Breast epithelium (tissue), 4 donors: ENCODE measurements at places on chromosomes 6 and 20. TPM values are rescaled to one million over a fixed set of nuclear protein-coding genes. Genes with fewer than 3 reads are reported as not detected.

- H3K27me3 ChIP-seq = no peaks in the 10 kb centered on the region
- no peak for DNase-seq
- no peak overlapping the region for H3K4me3 ChIP-seq
- no peak overlapping the region for H3K27ac ChIP-seq
Measured at GRCh38 chr6:14408446-14408845, 290.9 kb downstream of the CD83 start.

DNA sequence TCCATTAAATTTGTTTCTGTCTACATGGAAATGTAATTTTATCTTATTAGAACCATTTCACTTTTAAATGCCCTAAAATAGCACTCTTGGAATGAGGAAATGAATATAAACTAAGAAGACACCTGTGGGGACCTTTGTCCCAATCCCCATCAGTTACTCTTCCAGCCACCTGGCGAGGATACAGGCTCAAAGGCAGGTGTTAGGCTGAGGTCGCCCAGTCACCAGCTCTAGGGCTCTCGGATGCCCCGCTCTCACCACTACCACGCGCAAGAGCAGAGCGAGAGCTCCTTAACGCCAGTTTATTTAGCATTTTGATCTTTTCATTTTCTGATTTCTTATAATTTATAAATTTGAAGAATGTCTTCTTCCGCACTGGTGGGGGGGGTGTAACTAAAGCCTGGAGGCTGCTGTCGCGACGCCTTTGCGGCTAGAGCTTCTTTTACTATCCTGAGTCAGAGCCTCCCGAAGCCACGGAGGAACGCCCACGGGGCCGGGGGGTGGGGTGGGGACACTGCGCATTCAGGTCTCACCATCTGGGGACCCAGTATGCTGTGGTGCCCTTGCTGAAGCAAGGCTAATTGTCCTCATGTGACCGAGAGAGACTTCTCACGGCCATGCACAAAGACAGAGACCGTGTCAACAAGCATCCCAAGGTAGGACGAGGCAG is 38.7 kb upstream of the AFDN start:
- no peaks in the 10 kb centered on the region for H3K27me3 ChIP-seq
- no peak overlapping the region for H3K4me3 ChIP-seq
- no peaks in the 10 kb centered on the region for H3K4me1 ChIP-seq
- peak; percentile 11 for DNase-seq
- no peak overlapping the region for H3K27ac ChIP-seq

GRCh38 chr20:47389867-47390347 is 33.4 kb upstream of the ZMYND8 start:
- no peak overlapping the region for H3K4me3 ChIP-seq
- H3K4me1 ChIP-seq = no peaks in the 10 kb centered on the region
- no peak for DNase-seq
- no peaks in the 10 kb centered on the region for H3K27me3 ChIP-seq

DNA sequence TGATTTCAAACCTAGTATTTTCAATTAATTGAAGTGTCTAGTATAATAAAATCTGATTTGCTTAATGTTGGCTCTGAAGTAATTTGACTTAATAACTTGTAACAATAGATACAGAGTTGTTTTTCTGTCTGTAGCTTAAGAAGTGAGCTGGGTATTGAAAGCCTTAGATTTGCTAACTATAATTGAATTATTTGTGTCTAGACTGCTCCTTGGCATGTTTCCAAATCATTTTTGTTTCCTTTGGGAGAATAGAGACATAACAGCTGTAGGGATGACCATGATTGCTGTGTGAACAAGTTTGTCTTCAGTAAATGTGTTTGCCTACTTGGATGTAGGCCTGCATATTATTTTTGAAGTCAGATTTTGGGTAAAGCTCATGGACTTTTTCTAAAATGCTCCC is 115.4 kb downstream of the SCAF8 start:
- no peak overlapping the region for H3K4me3 ChIP-seq
- H3K27me3 ChIP-seq = no peaks in the 10 kb centered on the region
- no peaks in the 10 kb centered on the region for H3K4me1 ChIP-seq

DNA sequence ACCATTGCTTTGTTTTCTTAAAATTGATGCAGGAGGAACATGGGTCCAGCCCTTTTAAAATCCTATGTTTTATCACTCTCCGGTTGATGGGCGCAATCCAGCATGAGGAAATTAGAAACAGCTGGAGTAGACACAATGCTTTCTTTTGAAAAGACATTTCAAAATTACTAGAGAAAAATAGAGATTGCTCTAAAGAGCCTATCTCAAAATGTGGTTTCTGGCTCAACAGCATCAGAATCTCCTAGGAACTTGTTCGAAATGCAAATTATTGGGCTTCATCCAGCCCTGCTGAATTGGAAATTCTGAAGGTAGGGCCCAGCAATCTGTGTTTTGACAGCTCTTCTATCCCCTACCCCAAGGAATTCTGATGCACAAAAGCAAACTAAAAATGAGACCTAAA is 190.8 kb upstream of the BMP2 start:
- H3K4me1 ChIP-seq = no peaks in the 10 kb centered on the region
- no peak for DNase-seq
- H3K27me3 ChIP-seq = no peaks in the 10 kb centered on the region
- no peaks in the 10 kb centered on the region for H3K36me3 ChIP-seq
- H3K27ac ChIP-seq = no peak overlapping the region

- H3K27me3 ChIP-seq = no peaks in the 10 kb centered on the region
- no peak overlapping the region for H3K4me3 ChIP-seq
- no peaks in the 10 kb centered on the region for H3K4me1 ChIP-seq
- no peak for DNase-seq
- H3K36me3 ChIP-seq = no peaks in the 10 kb centered on the region
Measured at GRCh38 chr6:147699637-147700036, 191.1 kb downstream of the SAMD5 start.

GRCh38 chr6:149474108-149474935 is 10.5 kb downstream of the ZC3H12D start:
- no peaks in the 10 kb centered on the region for H3K36me3 ChIP-seq
- no peak overlapping the region for H3K27ac ChIP-seq
- no peak overlapping the region for H3K4me3 ChIP-seq
- no peaks in the 10 kb centered on the region for H3K4me1 ChIP-seq
- DNase-seq = no peak

GRCh38 chr6:160883999-160884398 is 107.6 kb upstream of the MAP3K4 start:
- H3K27ac ChIP-seq = no peak overlapping the region
- H3K27me3 ChIP-seq = no peaks in the 10 kb centered on the region
- no peak overlapping the region for H3K4me3 ChIP-seq
- no peaks in the 10 kb centered on the region for H3K36me3 ChIP-seq
- no peaks in the 10 kb centered on the region for H3K4me1 ChIP-seq

The RXRB gene
- 39.1 TPM for total RNA-seq

The RPP21 gene
- 67.8 TPM for total RNA-seq

The MOG gene
- total RNA-seq = not detected
